NCI-H510A (cell line): ENCODE measurements at places on chromosomes 7 and 10.

- DNase-seq = no peak
Observed at GRCh38 chr10:132453470-132453861, 56.5 kb downstream of the PWWP2B start.

DNA sequence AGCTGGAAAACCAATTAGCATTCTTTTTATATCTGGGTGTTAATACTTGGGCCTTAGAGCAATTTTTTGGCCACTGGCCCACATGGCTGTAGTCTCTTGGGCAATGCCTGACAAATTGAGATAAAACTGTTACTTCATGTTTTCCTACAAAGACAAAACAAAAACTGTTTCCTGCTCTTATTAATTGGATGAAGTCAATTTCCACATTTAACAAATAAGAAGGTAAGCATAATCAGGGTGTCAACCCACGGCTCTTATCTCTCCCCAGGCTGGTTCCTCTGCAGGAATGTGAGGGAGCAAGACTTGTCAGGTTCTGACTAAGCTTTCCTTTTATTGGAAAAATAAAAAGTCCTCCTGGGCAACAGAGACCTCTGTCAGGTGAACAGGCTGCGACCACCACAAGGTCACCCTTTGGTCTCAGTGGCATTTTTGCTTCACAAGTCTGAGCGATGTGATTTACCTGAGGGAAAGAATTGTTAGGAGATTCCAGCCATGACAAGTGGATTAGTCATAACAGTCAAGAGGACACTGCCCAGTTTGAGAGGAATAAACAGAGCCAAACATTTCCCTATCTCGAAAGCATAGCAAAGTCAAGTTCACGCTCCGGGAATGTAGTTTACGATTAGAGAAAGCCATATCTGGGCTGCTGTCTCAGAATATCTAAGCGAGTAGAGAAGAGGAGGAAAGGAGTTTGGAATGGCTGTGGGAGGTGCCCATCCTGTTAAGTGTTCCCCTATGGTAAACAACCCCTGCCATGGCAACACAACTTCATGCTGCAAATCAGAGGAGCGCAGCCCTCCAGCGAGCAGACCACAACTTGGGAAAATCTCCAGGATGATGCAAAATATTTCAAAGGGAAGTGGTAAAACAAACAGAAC is 144.4 kb downstream of the TES start:
- DNase-seq = peak; percentile 1

DNA sequence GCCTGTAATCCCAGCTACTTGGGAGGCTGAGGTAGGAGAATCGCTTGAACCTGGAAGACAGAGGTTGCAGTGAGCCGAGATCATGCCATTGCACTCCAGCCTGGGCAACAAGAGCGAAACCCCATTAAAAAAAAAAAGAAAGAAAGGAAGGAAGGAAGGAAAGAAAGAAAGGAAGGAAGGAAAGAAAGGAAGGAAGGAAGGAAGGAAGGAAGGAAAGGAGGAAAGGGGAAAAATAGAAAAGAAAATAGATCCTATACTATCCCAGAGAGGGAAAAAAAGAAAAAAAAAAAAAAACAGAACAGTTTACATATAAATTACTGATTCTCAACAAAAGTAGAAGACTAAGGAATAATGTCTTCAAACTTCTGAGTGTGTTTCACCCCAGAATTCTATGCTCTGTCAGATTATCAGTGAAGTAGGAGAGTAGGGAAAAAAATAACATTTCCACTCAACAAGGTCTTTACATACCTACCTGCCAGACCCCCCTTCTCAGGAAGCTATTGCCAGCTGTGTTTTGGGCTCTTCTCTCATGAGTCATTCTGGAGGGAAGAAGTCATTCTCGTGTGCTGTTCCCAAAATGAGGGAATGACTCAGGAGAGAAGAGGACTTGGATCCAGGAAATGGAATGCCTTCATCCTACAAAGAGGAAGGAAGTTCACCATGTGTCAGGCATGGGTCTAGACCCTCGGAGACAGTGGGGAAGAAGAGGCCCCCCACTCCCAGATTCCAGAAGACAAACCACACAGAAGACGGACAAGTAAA is 20.9 kb downstream of the RGS10 start:
- DNase-seq = no peak

- DNase-seq = no peak
Observed at GRCh38 chr10:102200751-102201640, 25.1 kb upstream of the ELOVL3 start.

DNA sequence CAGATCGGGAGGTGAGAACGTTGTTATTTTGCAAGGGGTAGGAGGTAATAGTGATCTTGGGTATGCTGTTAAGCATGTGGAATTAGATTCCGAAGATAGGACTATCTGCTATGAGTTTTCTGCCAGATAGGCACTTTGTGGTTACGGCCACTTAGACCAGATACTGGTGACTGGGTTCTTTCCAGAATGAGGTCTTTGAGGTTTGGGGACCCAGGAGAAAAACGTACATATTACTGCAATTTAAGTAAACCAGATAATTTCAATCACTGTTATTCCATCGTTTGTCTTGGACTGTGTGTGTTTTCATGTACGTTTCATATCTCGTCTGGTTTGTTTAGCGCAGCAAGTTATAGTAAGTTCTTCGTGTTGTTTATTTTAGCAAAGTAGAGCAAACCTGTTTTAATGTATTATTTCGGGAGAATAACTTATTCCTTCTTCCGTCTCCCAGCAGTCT is 312 bp downstream of the ARL4A start:
- no peak for DNase-seq

DNA sequence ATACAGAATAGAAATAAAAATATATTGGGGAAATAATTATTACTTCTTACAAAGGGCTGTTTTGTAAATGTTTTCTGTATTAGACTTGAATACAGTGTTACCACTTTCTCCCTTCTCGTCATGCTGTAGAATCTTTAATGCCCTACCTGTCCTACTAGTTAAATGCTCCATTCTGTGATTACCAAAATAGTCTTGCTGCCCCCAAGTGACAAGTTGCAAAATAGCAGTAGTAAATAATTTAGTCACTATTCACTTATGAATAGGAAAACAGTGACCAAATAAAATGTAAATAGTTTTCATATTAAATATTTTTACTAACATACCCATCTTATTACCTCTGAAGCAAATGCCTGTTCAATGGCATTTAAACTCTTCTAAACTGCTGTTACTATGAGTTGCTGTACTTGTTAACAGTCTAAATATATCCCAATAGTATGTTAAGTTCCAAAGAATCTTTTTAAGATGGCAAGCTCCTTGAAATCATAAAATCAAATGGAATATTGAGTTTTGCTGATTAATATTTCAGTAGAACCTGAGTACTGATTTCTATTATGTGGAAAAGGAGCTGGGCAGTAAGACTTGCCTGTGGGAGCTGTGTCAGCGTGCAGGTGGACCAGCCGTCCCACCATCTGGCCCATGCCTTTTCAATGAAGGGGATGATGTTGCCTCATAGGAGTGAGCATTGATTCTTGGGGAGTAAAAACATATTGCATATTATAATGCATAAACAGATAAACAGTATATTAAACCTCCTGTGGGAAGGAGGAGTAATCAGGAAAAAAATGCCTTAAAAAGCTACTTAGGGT is 18.1 kb upstream of the OIT3 start:
- no peak for DNase-seq

GRCh38 chr10:290026-290725 is 154.9 kb downstream of the ZMYND11 start:
- no peak for DNase-seq

- no peak for DNase-seq
Observed at GRCh38 chr7:98286093-98286539, 4.6 kb downstream of the BRI3 start.
